SK-N-MC (cell line): ENCODE measurements at places on chromosomes 4 and X.

- DNase-seq, result no peak
These were observed 34.8 kb downstream of the CT47B1 start for GRCh38 chrX:120840827-120841226.

DNA sequence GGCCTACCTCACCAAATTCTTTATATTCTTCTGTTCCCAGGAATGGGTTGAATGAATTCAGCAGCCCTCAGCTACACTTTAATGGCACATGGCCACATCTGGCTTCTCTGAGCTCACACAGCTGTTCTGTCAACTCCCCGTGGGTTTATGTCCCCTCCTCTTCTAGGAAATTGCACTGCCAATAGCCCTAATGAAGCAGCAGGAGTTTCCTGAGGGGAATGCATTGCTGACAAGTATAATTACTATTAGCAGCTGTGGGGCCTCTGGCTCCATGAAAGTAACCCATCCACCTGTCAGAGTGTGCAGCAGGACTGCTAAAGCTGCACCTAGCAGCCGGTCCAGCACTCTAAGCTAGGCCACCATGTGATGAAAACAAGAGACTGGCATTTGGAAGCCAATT is 50.3 kb downstream of the FTHL17 start:
- no peak for DNase-seq

DNA sequence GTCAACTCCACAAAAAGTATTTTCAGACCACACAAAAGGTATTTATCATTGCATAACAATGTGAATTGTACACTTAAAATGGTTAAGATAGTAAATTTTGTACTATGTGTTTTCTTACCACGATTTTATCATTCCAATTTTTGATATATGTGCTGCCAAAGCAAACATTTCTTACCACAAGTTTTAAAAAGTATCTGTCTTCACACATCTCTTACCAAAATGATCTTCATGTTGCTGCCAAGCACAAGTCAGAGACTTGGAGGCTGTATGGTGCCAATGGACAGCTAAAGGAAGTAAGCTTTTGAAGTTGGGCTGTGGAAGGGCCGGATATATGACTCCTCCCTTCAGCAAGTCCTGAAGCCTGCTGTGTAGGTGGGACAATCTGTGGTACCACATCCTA is 67.9 kb downstream of the TMLHE start:
- no peak for DNase-seq

GRCh38 chrX:71315917-71316316 is 14.4 kb downstream of the ITGB1BP2 start:
- DNase-seq, result no peak

DNA sequence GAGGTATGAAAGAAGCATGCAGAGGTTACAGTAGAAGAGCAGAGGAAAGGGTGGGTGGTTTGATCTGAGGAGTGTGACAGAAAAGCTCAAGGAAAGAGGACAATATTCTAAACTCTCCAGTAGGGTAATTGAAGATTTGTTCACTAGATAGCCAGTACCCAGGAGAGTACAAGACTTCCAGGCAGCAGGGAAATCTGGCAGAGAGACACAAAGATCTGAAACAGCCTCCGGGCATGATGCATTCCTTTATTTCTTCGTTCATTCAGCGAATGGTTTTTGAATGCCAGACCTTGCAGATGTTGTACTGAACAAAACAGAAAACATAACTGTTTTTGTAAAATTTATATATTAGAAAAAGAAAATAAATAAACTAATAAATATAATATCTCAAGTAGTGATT is 766.6 kb downstream of the FAT4 start:
- peak; percentile 39 for DNase-seq

GRCh38 chr4:141350122-141350905 is 129.6 kb downstream of the ZNF330 start:
- no peak for DNase-seq

- DNase-seq, result no peak
These were observed 11.1 kb upstream of the GABRE start for GRCh38 chrX:151985531-151985930.

DNA sequence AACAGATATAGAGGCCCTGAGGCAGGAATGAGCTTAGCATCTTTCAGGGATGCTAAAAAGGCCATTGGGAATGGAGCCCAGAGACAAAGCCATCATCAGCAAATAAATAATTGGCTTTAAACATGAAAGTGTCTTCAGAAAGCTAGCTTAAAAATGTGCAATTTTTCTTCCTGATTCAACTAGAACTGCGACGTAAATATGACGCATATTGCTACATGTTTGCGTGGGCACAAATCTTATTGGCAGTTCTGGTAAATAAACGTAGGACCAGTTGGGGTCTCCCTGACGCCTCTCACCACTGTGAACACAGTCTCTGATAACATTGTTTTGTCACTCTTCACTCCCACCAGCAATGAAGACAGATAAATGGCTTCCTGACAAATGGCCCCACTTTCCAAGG is 97.3 kb upstream of the SRD5A3 start:
- no peak for DNase-seq
